ENCODE measurements at places on chromosomes 5 and 9.
A peak's percentile ranks its signal among the peaks of the same experiment; 100 is the strongest.

- no peak for DNase-seq
These were observed 11.2 kb upstream of the RIC1 start for GRCh38 chr9:5617749-5618148.

DNA sequence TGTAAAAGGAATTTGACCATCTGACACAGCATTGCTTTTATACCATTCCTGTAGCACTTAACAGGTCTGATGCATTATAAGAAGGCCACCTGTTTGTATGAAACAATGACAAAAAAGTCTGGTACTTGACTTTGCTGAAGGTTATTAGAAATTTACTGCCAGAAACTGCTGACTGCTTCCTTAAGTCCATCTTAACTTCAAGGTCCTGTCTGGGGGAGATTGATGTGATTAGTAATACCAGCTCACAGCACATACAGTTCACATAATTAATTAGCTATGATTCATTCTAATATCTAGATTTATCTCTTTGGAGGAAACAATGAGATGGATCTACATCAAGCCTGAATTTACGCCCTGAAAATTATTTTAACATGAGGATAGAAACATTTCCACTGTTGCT is 49.6 kb upstream of the TEK start:
- DNase-seq, result no peak

GRCh38 chr9:120360046-120360445 is 219.9 kb downstream of the CDK5RAP2 start:
- DNase-seq, result no peak

DNA sequence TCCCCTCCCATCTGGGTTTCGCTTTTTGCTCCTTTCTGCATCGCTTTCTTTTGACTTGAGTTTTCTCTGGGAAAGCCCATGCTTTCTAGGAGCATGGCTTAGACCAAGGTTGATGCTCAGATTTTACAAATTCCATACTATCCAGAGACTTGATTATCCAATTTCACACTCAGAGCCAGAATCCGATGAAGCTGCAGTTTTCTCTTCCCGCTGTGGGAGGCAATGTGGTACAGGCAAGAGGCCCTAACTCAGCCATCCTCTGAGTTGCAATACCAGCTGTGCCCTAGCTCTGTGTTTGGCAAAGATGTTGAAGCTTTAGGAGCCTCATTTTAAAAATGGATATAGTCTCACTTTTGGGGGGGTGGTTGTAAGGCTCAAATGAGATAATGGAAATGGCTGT is 85.1 kb downstream of the BRINP1 start:
- peak; percentile 38 for DNase-seq

DNA sequence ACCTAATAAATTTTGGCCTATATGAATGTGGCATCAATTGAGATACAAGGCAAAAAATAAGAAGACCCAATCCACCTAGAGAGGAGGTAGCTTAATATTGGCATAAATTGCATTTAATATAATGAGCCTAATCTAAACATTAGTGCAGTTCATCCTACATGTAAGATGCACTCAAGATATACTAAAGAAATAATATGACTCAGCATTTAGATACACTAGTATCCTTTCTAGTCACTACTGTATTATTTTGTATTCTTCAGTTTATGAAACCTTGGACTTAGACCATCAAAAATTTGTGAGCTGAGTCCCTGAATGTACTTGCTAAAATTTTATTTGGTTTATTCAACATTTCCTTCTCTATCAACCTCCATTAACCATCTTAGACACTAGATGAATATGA is 104.7 kb downstream of the RAB3C start:
- DNase-seq, result no peak

GRCh38 chr5:75265731-75266130 is 29.1 kb upstream of the ANKRD31 start:
- DNase-seq, result peak; percentile 26

DNA sequence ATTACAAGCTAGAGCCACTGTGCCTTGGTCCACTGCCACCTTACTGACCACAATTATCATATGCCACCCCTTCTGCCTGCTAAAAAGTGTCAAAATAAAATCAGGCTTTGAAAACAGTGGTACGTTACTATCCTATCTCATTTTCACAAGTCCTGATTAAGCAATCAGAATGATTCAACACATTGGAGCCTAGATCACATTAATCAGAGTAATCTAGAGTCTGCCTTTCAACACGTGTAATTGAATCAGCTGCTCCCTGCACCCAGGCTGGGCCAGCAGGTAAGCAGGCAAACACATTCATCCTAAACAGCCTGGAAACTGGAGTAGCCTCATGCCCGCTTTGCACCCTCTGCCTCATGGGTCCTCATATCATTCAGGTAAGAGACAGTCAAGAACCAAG is 186.2 kb downstream of the DCP2 start:
- DNase-seq, result no peak

DNA sequence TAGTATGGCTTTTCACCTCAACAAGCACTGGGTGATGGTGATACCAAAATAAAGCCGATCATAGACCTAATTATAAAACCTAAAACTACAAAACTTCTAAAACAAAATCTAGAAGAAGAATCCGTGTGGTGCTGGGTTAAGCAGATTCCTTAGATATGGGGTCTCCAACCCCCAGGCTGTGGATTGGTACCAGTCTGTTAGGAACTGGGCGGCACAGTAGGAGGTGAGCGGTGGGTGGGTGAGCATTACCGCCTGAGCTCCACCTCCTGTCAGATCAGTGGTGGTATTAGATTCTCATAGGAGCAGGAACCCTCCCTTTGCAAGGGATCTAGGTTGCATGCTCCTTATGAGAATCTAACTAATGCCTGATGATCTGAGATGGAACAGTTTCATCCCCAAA is 33.2 kb downstream of the MRPS27 start:
- DNase-seq, result no peak

Data from iPS-NIHi11 (cell line).